ENCODE measurements at places on chromosomes 6 and 20.

GRCh38 chr6:138818496-138819194 lies 22.8 kb downstream of the ECT2L start:
- no peaks in the 10 kb centered on the region for H3K36me3 ChIP-seq
- H3K4me3 ChIP-seq, result no peak overlapping the region
- H3K27me3 ChIP-seq, result no peaks in the 10 kb centered on the region
- no peak overlapping the region for H3K27ac ChIP-seq
- peaks cover 4% of the 10 kb centered on the region for H3K4me1 ChIP-seq
- no peak for DNase-seq

GRCh38 chr6:46338131-46338530 lies 153.1 kb downstream of the RCAN2 start:
- no peaks in the 10 kb centered on the region for H3K27me3 ChIP-seq
- no peak overlapping the region for H3K27ac ChIP-seq
- no peak for DNase-seq
- H3K36me3 ChIP-seq, result no peaks in the 10 kb centered on the region
- no peak overlapping the region for H3K4me3 ChIP-seq
- H3K4me1 ChIP-seq, result no peaks in the 10 kb centered on the region

DNA sequence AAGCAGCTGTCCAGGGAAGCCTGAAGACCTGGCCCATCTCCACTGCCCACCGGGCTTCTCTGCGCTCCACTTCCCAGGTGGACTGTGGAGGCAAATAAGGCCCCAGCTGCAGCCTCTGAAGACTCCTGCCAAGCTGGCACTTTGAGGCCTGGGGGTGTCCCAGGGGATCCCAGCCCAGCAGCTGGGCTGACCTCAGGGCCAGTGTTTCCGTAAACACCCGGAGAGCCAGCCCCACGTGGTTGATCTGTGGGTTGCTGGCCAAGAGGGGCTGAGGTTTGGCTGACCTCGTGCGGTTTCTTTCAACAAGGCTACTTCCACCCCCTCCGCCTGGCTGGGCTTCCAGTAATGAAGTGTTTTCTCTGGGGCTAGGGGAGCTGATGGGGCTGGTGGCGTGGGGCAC lies 12.4 kb upstream of the CCN5 start:
- H3K27ac ChIP-seq, result peak overlapping the region; percentile 24
- H3K36me3 ChIP-seq, result no peaks in the 10 kb centered on the region
- peaks cover 3% of the 10 kb centered on the region for H3K27me3 ChIP-seq
- H3K4me3 ChIP-seq, result no peak overlapping the region

- H3K4me3 ChIP-seq, result no peak overlapping the region
- DNase-seq, result peak; percentile 35
- H3K4me1 ChIP-seq, result no peaks in the 10 kb centered on the region
- no peaks in the 10 kb centered on the region for H3K36me3 ChIP-seq
- H3K27ac ChIP-seq, result no peak overlapping the region
These were observed 80.0 kb upstream of the TOP1 start for GRCh38 chr20:40948465-40949267.

DNA sequence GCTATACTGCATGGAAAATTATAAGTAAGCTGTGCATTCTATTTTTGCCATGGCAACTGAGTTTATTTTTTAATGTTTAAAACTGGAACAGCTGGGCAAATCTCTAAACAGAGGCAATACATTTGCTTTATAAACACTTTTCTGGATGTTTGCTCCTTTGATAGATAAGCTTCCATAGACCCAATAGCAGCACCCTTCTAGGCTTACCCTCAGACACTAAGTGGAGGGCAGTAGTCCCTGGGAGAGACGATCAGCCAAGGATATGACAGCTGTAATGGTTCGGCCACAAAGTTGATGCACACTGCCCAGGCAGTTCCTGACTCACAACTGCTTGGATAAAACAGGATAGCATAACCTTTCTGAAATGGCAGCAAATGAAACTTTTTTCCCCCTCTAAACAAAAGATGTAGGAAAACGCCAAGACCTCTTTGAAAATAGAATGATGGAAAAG lies 8.5 kb upstream of the MRPS10 start:
- H3K4me1 ChIP-seq, result peaks cover 17% of the 10 kb centered on the region
- H3K27me3 ChIP-seq, result no peaks in the 10 kb centered on the region
- H3K36me3 ChIP-seq, result peaks cover 18% of the 10 kb centered on the region
- peak; percentile 84 for DNase-seq
- no peak overlapping the region for H3K4me3 ChIP-seq

GRCh38 chr6:72669324-72669723 lies 47.5 kb downstream of the KCNQ5 start:
- no peaks in the 10 kb centered on the region for H3K36me3 ChIP-seq
- no peaks in the 10 kb centered on the region for H3K4me1 ChIP-seq
- H3K4me3 ChIP-seq, result no peak overlapping the region
- H3K27ac ChIP-seq, result no peak overlapping the region

DNA sequence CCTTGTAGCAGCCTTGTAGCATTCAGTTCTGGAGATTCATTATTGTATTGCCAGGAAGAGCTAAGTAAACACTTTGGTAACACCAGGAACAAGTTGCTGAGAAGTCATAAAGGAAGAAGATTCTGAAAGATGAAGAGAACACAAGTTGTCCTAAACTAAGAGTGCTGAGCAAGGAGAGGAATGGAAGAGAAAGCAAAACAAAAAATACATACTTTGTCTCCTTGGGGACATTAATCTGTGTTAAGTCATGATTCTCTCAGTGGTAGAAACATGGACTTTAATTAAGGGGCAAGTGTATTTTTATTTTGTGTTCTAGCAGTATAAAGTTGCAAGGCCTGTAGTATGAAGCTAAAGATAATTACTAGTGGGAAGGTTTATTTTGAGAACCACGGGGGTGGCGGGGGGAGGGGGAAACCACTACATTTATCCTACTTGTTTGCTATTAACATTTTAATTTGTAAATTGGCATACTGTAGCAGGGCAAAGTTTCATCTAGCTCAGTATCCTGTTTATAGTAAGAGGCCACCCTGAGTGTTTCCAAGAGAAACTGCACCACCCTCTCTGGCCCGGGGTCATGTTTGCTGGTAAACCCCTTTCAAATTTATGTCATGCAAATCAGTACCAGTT lies 463.0 kb downstream of the CDKAL1 start:
- peaks cover 1% of the 10 kb centered on the region for H3K4me1 ChIP-seq
- no peaks in the 10 kb centered on the region for H3K36me3 ChIP-seq
- H3K27me3 ChIP-seq, result no peaks in the 10 kb centered on the region
- DNase-seq, result no peak
- no peak overlapping the region for H3K4me3 ChIP-seq
- H3K27ac ChIP-seq, result no peak overlapping the region

GRCh38 chr6:88380083-88380482 lies 213.9 kb upstream of the CNR1 start:
- no peaks in the 10 kb centered on the region for H3K36me3 ChIP-seq
- H3K27ac ChIP-seq, result no peak overlapping the region
- DNase-seq, result peak; percentile 18
- no peaks in the 10 kb centered on the region for H3K4me1 ChIP-seq
- no peaks in the 10 kb centered on the region for H3K27me3 ChIP-seq
- no peak overlapping the region for H3K4me3 ChIP-seq

DNA sequence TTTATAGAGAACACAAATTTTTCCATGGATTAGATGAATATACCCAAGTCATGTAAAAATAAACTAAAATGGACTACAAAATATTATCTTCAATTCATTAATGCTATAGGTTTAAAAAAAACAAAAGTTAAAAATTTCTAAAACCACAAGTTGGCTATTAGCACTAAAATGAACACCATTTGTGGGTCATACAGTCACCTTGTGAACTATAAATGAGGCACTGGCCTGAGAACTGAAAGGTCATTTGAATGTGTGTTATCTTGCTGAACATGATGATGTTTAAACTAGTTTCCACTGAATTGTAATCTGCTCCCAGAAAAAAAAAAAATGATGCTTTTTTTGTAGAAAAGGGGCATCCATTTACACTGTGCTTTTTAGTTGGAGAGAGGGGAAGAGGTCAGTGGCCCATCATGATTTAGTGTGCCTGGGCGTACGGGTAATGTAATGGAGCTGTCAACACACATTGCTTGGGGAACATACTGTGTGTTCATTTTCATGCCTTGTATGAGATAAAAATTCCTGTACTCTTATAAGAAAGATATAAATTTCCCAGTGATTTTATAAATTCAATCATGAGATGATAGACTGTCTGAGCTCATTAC lies 96.6 kb upstream of the FKBP1C start:
- H3K4me1 ChIP-seq, result no peaks in the 10 kb centered on the region
- DNase-seq, result no peak
- no peak overlapping the region for H3K27ac ChIP-seq
- no peaks in the 10 kb centered on the region for H3K36me3 ChIP-seq
- no peaks in the 10 kb centered on the region for H3K27me3 ChIP-seq

- H3K4me3 ChIP-seq, result no peak overlapping the region
- no peaks in the 10 kb centered on the region for H3K4me1 ChIP-seq
These were observed 26.0 kb downstream of the TOMM6 start for GRCh38 chr6:41813469-41813868.

- H3K4me1 ChIP-seq, result no peaks in the 10 kb centered on the region
- no peaks in the 10 kb centered on the region for H3K27me3 ChIP-seq
- DNase-seq, result no peak
- H3K36me3 ChIP-seq, result no peaks in the 10 kb centered on the region
These were observed 964.6 kb downstream of the HACE1 start for GRCh38 chr6:103895136-103895535.

DNA sequence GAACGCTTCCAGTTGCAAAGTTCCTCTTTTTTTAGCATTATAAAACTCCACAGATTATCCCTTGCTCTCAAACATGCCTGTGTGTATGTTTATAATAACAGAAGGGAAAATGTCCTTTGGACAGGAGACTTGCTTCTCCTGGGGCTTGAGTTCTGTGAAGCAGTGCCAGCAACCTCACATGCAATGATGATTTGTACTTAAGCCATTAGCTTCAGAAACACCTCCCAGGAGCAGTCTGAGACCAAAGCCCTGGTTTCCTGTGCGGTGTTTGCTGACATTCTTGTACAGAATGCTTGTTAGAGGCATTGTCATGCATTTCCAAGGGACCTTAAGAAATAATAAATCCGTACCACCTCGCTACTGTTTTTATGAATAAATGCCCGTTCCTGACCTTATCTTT lies 752.8 kb downstream of the CBLN4 start:
- H3K36me3 ChIP-seq, result no peaks in the 10 kb centered on the region
- no peak overlapping the region for H3K27ac ChIP-seq
- no peak for DNase-seq
- H3K4me3 ChIP-seq, result no peak overlapping the region
- no peaks in the 10 kb centered on the region for H3K27me3 ChIP-seq

GRCh38 chr20:11333634-11334033 lies 584.1 kb upstream of the BTBD3 start:
- no peak overlapping the region for H3K4me3 ChIP-seq
- H3K27me3 ChIP-seq, result no peaks in the 10 kb centered on the region
- no peak for DNase-seq
- no peak overlapping the region for H3K27ac ChIP-seq

- no peak overlapping the region for H3K27ac ChIP-seq
- H3K36me3 ChIP-seq, result no peaks in the 10 kb centered on the region
- no peaks in the 10 kb centered on the region for H3K4me1 ChIP-seq
- DNase-seq, result no peak
- no peak overlapping the region for H3K4me3 ChIP-seq
These were observed 105.7 kb downstream of the PLEKHG1 start for GRCh38 chr6:150705392-150705791.

DNA sequence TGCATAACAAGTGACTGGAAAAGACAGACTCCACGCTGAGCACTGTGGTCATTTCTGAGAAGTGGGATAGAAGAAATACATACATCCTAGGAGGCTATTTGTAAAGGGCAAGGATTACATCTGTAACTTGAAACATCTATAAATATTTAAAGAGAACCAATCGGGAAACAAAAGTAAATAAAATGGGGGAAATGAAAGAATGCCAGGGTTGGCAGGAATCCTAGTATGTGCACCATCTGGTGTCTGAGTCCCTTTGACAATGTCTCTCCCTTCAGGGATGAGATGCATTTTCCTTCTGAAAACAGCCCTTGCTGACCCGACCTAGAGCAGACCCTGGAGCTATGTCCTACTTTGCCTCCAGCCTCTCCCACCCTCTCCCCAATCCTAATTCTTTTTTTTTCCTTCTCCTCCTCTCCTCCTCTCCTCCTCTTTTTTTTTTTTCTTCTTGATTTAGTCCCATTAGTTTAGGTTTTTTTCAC lies 53.2 kb downstream of the VSTM2L start:
- peaks cover 18% of the 10 kb centered on the region for H3K27me3 ChIP-seq
- peaks cover 9% of the 10 kb centered on the region for H3K4me1 ChIP-seq
- H3K4me3 ChIP-seq, result no peak overlapping the region

GRCh38 chr6:170106906-170107525 lies 183.9 kb downstream of the DLL1 start:
- DNase-seq, result no peak
- H3K36me3 ChIP-seq, result no peaks in the 10 kb centered on the region
- H3K27me3 ChIP-seq, result no peaks in the 10 kb centered on the region
- H3K4me1 ChIP-seq, result no peaks in the 10 kb centered on the region

- no peaks in the 10 kb centered on the region for H3K27me3 ChIP-seq
- DNase-seq, result no peak
- H3K4me3 ChIP-seq, result no peak overlapping the region
- H3K36me3 ChIP-seq, result no peaks in the 10 kb centered on the region
- H3K4me1 ChIP-seq, result peaks cover 2% of the 10 kb centered on the region
These were observed 274.1 kb upstream of the CITED2 start for GRCh38 chr6:139648430-139649000.

DNA sequence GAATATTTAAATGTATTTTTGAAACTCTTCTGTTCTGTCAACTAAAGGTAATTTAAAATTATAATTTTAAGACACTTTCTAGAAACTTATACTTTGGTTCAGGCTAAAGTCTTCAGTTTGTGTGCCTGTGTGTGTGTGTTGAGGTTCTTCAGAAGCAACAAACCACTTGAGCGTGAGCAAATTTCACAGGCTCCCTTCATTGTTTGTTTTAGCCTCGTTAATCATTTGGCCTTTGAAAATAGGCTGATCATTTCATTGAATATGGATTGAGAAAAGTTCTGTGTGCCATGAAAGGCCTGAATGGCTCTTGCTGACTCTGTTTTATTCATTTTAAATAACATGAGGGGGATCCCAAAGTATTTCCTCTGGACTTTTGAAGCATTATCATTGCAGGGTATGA lies 420.1 kb downstream of the CDKAL1 start:
- no peak for DNase-seq
- no peaks in the 10 kb centered on the region for H3K27me3 ChIP-seq
- no peak overlapping the region for H3K27ac ChIP-seq
- no peak overlapping the region for H3K4me3 ChIP-seq
- H3K36me3 ChIP-seq, result no peaks in the 10 kb centered on the region
- H3K4me1 ChIP-seq, result peaks cover 5% of the 10 kb centered on the region

DNA sequence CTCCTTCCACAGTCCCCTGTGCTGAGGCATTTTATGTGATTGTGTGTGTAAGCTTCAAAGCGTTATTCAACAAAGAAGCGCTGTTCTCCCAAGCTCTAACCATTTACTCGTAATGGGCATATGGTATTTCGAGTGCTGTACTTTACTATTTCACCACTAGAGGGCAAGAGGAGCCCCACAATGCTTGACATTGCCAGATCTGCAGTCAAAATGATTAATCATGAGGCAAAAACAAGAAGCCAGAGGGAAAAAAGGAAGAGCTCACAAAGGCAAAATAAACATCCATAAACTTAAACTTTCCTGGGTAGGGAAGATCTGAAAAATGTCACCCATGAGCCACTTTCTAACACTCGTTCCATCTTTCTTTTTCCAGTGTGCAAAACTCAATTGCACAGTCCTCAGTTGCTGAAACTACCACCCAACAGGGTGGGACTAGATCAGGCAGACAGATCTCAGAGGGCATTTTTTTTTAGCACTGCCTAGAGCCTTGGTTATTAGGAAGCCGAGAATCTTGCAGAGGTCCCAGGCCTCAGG lies 215.0 kb upstream of the PLCB4 start:
- H3K36me3 ChIP-seq, result no peaks in the 10 kb centered on the region
- peak; percentile 84 for DNase-seq
- peak overlapping the region; percentile 88 for H3K27ac ChIP-seq
- H3K4me3 ChIP-seq, result peak overlapping the region; percentile 2
- no peaks in the 10 kb centered on the region for H3K27me3 ChIP-seq
- H3K4me1 ChIP-seq, result peaks cover 15% of the 10 kb centered on the region
